ENCODE measurements at places on chromosomes 2 and 18.

GRCh38 chr2:109289504-109290222 is 160.7 kb downstream of the SH3RF3 start:
- DNase-seq = no peak

DNA sequence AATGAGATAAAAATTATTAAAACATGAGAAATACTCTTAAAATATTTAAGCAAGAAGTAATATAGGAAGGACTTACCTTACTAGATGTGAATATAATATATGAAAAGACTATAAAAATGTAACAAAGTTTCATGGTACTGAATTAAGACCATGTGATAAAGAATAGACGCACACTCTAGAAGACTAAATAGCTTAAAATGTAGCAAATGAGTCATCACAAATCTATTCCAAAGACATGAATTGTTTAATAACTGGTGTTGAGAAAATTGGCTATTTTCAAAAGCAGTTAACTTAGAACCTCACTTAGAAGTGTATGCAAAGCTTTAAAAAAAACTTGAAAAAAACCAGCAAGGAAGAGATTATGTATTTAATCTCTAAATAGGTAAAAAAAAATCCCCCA is 64.1 kb downstream of the POLE4 start:
- DNase-seq = no peak

GRCh38 chr18:25495606-25496005 is 143.6 kb upstream of the ZNF521 start:
- no peak for DNase-seq

- DNase-seq = no peak
Measured at GRCh38 chr2:75705921-75706320, 4.8 kb downstream of the GCFC2 start.

DNA sequence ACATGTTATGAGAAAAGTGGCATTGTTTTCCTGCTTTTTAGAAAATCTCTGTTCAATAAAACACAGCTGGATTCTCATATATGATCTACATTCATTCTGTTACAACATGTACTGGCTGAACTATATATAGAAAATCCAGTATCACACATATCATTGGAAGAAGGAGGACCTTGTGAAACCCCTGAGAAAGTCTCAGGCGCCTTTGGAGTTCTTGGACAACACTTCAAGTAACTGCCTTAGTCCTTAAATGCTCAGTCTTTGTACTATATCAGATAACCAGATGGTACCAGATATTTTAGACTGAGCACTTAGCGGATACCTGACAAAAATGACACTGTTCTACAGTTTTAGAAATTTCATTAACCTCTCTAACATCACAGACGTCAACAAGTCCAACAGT is 72.2 kb downstream of the ACVR1 start:
- no peak for DNase-seq

DNA sequence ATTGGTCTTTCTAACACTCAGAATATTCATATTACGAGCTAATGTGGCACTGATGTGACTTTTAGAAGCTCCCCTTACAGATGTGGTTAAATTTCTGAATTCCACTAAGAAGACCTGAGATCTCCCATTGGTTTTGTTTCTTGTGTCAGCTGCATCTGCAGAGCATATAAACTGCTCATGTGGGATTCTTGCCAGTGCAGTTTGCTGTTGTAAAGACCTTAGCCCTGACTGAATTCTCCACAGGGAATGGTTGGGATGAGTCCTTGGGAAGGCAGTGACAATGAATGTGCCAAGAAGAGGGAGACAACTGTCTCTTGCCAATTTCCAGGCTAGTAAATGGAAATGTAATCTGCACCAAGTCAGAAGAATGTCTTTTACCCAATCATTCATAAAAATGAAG is 94.1 kb downstream of the PTPRM start:
- DNase-seq = no peak

DNA sequence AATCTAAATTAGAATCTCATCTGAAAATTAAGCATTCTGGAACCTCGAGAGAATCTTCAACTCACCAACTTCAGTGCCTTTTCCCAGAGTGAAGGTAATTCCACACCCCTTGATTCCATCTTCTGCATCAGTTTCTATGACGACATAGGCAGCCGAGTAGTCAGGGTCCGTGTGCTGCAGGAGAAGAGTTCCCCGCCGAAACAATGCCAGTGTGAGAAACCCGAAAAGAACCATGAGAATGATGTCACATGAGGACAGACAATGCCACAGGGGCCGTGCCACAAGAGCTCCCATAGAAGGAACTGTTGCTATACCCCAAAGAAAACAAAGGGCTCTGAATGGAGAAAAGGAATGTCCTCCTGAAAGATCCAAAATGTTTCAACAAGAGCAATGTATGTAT is 6.0 kb downstream of the ENOSF1 start:
- DNase-seq = no peak

DNA sequence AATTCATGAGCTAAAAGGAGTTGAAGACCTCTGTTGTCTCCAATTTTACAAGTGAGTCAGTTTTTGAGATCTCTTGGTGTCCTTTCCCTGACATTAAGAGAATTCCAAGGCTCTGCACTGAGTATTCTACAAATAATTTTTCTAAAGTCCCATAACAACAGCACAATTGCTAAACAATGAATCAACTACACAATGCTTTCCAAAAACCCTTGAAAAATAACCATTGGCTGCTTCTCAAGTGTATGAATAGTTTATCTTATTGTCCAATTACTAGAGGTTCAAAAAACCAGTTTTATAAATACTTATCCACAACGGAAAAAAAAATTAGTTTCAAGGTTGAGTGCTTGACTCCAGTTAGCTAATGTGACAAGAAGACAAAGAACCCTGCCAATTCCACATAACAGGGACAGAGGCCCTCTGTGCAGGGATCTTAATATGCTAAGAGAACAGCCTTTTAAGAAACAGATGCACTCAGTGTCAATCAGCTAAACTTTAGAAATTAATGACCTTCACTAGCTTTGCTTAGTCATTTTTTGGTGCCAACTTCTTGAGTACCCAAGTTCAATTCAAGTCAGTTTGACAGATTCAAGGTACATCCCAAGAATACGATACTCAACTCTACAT is 266.6 kb upstream of the CYP26B1 start:
- DNase-seq = no peak

- no peak for DNase-seq
Measured at GRCh38 chr2:32947076-32947483, 327 bp downstream of the LTBP1 start.

DNA sequence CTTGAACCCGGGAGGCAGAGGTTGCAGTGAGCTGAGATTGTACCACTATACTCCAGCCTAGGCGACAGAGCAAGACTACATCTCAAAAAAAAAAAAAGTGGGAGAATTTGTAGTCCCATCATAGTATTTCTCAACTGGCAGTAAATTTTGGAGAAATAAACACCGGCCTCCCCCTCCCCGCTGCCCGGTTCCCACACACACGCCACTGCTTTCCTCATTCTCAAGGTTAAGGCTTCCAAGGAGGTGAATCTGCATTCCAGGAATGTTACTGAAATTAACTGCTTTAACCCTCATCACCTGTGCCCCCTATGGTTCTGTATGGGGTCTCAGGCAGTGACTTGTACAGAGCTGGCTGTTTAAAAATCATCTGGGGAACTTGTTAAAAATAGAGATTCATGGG is 49.9 kb downstream of the MRPL35 start:
- DNase-seq = no peak

GRCh38 chr2:71806432-71806831 is 341.2 kb downstream of the CYP26B1 start:
- no peak for DNase-seq

- DNase-seq = no peak
Measured at GRCh38 chr18:30957066-30957465, 85.5 kb downstream of the DSC3 start.

- DNase-seq = no peak
Measured at GRCh38 chr18:25454730-25455129, 102.8 kb upstream of the ZNF521 start.

DNA sequence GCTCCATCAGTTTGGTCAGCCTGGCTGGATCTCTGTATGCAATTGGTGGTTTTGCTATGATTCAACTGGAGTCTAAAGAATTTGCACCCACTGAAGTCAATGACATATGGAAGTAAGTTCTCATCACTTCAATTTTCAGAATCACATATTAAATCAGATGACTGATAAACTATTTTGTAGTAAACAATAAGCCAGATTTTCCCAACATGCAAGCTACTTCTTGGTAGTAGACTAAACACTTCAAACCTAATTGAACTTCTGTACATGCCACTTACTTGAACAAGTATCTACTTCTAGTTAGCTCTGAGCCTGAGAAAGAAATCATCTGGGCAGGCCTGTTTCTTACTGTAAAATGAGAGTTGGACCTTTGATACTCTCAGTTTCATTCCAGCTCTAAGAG is 11.4 kb downstream of the KLHL41 start:
- no peak for DNase-seq

DNA sequence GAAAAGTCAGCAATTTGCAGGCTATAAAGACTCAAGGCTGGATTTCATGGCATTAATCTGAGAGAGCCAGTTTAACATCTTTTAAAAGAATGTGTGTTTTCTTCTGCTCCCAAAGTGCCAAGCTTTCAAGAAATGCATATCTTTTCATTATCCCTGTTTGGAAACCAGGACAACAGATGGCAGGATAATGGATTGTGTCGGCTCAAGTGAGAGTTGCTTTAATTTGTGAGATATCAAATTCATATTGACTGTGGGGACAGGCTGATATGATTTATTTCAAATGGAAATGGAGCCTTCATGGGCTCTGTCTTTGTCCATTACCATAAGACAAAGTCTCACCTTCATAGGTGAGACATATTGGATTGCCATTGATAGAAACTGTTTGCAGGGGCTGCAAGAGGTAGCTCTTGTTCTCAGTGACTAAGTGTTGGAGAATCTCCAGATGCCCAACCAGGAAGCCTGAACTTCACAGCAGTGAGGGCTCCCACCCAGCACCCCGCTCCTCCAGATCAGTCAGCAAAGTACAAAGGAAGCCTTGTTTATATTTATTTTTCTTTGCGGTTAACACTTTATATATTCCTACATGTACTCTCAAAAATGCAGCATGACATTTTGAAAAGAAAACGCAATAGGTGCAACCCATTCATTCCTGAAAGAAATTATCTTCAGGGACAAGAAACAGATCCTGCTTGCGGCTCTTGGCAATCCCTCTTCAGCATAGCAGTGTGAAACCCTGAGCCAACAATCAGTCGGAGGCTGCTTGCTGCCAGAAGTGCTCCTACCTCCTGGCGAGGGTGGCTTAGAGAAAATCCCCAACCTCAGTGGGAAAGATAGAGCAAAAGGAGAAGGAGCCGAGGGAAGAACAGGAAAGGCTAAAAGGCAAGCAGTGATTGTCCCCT is 65.8 kb upstream of the ATL2 start:
- DNase-seq = no peak

DNA sequence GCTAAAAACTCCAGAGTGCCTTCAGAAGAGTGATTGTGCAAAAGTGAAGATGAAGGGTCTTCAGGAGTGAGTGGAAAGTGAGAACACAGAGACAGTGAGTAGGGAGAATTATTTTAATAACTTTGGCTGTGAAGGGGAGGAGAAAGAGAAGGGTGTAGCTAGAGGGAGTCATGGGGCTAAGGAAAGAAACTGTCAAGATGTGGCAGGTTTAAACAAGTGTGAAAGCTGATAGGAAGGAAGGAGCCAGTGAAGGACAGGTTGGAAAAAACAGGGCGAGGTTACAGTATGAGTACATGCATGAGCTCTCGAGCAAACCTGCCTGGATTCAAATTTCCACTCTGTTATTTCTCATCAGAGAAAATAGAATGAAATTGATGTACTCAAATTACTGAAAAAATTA is 17.8 kb downstream of the IL1F10 start:
- DNase-seq = no peak

DNA sequence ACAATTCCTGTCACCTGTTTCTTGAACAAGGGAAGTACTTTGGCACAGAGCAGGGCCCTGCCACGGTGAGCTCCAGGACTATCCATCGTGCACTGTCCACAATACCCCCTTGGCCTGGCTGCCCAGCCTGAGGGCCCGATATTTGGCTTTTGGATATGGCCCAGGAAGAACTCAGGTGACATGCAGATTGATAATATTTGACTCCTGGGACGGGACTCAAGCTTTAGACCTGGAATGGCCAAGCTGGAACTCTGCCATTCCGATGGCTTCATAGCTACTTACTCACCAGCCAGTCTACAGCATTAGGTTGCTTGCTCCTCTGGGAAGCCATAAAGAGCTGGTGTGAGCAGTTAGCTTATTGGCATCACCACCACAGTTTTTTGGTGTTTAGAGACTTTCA is 26.6 kb downstream of the EML6 start:
- DNase-seq = no peak

DNA sequence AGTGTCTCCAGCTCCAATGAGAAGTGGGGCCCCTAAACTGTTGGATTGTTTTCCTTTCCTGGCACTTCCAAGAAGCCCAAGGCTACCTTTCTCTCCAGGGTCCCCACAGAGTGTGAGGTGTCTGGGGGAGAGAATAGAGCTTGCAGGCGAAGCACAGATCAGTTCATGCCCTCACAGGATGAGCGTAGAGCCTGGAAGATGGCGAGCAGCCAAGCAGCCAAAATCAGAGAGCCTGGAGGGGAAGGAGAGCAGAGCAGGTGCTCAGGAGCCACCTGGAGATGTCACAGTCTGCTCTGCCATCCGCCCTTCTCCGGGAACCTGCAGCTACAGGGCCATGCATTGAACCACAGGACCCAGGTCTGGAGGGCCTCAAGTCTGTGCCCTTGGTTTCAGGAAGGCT is 54.7 kb upstream of the TCF7L1 start:
- DNase-seq = no peak

GRCh38 chr2:240836781-240837467 is 16.9 kb upstream of the KIF1A start:
- no peak for DNase-seq

GRCh38 chr2:9773903-9774239 is 69.4 kb upstream of the TAF1B start:
- DNase-seq = no peak

- DNase-seq = no peak
Measured at GRCh38 chr2:223789423-223789822, 48.0 kb downstream of the AP1S3 start.

DNA sequence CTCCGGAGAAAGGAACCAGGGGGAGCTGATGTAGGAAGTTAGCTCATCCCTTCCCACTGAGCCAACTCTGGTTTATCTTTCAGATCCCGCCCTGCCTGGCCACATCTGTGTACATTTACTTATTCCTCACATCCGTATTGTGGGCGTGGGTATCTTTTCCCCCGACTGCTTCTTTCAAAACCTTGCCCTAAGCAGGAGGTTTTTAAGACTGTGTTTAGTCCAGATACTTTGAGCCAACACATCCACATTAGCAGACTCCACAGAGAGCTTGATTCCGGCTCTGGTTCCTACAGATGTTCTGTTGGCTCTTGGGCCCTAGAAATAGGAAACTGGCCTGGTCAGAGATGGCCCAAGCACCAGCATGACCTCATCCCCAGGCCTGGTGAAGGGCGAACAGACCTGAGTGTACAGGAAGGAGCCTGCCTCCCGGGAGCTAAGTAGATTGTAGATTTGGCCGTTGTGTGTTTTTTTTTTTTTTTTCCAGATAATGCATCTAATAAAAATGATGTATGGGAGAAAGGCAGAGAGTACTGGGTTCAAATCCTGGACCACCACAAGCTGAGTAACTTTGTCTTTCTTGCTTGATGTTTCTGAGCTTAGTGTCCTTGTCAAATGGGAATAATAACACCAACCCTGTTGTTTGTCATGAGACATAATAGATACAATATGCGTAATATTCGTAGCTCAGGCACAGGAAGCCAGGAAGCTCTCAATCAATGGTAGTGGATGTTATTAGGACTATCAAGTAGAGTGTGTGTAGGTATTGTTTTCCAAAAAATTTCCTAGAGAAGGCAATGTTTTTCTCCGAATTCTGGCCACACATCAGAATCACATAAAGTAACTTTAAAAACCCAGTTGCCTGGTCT is 92.3 kb downstream of the PRKCE start:
- DNase-seq = no peak

- no peak for DNase-seq
Measured at GRCh38 chr18:69948919-69949537, 1.4 kb upstream of the CD226 start.

- DNase-seq = no peak
Measured at GRCh38 chr2:26317377-26318105, 28.4 kb upstream of the SELENOI start.
